ENCODE measurements at places on chromosomes 11 and 22. TPM values are rescaled to one million over a fixed set of nuclear protein-coding genes. Genes with fewer than 3 reads are reported as not detected.

GRCh38 chr22:33296941-33297340 lies 238.8 kb upstream of the SYN3 start:
- DNase-seq: no peak

EML3 gene
- total RNA-seq: 113 TPM

OR4A47 gene
- total RNA-seq: not detected

DNA sequence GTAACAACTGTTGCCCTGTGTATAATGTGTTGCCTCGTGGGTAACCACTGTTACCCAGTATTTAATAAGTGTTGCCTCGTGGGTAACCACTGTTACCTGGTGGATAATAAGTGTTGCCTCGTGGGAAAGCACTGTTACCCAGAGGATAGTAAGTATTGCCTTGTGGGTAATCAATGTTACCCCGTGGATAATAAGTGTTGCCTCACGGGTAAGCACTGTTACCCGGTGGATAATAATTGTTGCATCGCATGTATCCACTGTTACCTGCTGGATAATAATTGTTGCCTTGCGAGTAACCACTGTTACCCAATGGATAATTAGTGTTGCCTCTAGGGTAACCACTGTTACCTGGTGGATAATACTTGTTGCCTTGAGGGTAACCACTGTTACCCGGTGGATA lies 17.1 kb upstream of the NXPE4 start:
- DNase-seq: no peak

GRCh38 chr11:133107136-133107535 lies 425.2 kb downstream of the OPCML start:
- no peak for DNase-seq
